ENCODE measurements at places on chromosomes 12 and 14.

- no peak for DNase-seq
These were observed 2.0 kb downstream of the NFKBIA start for GRCh38 chr14:35402323-35403113.

DNA sequence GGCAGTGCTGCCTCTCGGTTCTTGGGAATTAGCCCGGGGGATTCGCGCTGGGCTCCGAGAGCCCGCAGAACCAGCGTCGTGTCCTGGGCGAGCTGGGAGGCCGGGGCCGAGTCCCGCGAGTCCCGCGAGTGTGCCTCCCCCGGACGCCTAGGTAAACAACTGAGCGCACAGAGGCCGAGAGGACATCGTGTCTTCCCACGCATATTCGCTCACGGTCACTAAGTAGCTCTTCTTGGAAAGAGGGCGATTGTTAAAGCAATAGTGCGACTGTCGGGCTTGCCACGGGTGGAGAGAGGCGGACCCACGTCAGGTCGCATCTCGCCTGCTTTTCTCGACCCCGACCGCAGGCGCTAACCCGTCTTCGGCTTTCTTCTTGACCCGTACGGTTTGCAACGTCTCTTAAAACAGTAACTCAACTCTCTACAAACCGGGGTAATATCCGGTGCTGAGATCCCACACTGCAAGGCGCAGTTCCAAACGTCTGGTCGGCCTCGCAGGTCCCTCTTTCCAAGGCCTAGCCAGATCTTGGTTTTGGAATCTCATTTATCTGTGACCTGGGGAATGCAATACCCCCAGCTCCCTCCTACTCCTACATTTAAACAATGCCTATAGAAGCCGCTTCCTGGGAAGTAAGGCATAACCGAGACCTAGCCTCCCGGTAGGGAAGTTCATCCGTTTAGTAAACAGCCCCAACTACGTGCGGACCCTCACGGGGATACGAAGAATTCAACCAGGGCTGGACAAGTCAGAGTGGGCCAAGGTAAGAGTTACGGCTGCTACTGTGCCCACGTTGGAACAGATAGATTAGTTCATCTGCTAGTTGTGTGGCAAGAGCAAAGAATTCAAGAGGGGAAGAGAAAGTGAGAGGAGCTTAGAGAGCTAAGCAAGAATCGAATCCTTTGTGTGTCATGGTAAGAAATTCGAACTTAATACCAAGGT, 736 bp upstream of the PHLDA1 start:
- DNase-seq, result peak; percentile 78

DNA sequence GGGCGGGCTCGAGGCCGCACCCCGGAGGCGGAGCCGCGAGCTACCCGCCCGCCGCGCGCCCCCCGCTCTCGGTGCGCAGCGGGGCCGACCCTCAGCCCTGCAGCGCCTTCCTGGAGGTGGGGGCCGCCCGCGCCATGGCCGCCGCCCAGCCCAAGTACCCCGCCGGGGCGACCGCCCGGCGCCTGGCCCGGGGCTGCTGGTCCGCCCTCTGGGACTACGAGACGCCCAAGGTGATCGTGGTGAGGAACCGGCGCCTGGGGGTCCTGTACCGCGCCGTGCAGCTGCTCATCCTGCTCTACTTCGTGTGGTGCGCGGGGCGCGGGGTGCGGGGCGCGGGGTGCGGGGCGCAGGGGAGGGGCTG, at the start of gene P2RX2:
P2RX2 (plus strand) TSS at position 94 of the 361 bp plus-strand sequence; CDS start at position 135, 41 bp downstream.
- no peak for DNase-seq

DNA sequence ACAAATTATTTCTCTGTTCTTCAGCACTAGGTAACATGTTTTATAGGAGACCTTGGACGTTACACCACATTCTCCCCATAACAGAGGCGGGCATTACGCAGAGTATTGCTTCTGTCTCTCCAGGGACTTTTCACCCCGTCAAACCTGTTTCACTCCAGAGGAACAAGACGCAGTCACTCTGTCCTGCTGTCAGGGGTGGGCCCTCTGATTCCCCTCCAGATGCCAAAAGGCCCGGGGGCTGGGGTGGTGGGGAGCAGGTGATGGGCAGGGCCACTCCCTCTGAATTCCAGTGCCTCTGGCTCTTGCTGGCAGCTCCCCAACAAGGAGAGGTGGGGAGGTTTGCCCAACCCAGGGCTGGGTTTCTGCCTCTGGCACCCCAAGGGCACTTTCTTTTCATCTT, 71.9 kb downstream of the NTF3 start:
- DNase-seq, result no peak

- no peak for DNase-seq
These were observed 35.2 kb downstream of the UBE3B start for GRCh38 chr12:109512608-109513007.

- no peak for DNase-seq
These were observed 77.8 kb upstream of the MYL2 start for GRCh38 chr12:110998165-110998564.

GRCh38 chr12:51323966-51324895, at the start of gene BIN2:
TSS of gene BIN2 (minus strand) at chr12:51324174. CDS start at chr12:51324102, 72 bp downstream.
- peak; percentile 40 for DNase-seq

DNA sequence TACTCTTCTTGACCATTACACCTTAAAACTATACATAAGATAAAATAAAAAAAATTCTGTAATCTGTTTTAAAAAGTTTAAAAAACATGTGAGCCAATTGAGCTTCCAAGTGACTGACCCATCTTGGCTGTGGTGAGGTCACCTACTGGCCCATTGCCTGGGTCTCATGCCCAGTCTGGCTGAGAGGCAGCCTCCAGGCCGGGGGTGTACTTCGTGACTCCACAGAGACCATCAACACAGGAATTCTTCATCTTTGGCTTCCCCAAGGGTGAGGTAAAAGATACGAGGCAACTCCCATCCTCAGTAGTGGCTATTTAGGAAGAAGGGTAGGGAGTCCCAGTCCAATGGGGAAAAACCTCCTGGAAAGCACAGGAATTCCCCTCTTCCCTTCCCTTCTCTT, 113.2 kb downstream of the APAF1 start:
- no peak for DNase-seq

GRCh38 chr12:19129122-19129485, 429 bp upstream of the PLEKHA5 start:
- no peak for DNase-seq

DNA sequence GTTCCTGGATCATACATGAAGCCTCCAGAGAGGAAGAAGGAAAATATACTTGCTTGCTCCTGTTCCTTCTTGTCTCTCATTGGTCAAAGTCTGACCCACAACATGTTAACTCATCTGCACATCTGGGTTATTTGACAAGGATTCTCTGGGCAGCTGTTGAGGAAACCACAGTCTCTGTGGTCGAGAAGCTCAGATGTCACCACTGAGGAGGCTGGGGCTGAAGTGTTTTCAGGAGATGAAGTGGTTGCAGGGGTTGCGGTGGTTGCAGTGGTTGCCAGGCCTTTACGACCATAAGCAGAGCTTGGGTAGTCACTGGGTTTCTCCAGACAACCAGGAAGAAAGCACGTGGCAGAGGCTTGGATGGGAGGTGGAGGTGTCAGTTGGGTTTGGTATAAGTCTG, 265.0 kb upstream of the LRIG3 start:
- DNase-seq, result no peak

DNA sequence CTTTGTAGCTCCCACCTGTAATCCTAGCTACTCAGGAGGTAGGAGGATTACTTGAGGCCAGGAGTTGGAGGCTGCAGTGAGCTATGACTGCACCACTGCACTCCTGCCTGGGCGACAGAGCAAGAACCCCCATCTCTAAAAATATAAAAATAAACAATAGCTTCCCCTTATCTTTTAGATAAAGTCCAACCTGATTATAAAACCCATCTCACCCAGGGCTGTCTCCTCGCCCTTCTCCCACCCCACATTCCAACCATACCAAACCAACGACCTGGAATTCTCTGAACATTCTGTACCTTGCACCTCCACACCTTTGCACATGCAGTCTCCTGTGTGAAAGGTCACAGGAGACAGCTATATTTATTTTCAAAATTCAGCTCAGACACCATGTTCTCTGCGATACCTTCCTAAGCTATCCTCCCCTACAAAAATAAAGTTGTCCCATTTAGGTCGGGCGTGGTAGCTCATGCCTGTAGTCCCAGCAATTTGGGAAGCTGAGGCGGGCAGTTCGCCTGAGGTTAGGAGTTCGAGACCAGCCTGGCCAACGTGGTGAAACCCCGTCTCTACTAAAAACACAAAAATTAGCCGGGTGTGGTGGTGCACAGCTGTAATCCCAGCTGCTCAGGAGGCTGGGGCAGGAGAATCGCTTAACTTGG, 7.7 kb downstream of the SLC7A7 start:
- no peak for DNase-seq

GRCh38 chr14:101197595-101198397, 294.3 kb upstream of the RTL1 start:
- DNase-seq, result peak; percentile 16

- no peak for DNase-seq
These were observed 143.7 kb upstream of the ABCD2 start for GRCh38 chr12:39763071-39763889.

GRCh38 chr12:72028966-72029365, 90.3 kb downstream of the TPH2 start:
- DNase-seq, result no peak

All from left hindlimb (tissue), 1 donor.